Stimulated activated CD4-positive, alpha-beta T cell treated with anti-CD3 and anti-CD28 coated beads, TNF-alpha, amount 100 ng/mL, for 24 hours (primary cell): ENCODE measurements at places on chromosomes 12 and 14.

DNA sequence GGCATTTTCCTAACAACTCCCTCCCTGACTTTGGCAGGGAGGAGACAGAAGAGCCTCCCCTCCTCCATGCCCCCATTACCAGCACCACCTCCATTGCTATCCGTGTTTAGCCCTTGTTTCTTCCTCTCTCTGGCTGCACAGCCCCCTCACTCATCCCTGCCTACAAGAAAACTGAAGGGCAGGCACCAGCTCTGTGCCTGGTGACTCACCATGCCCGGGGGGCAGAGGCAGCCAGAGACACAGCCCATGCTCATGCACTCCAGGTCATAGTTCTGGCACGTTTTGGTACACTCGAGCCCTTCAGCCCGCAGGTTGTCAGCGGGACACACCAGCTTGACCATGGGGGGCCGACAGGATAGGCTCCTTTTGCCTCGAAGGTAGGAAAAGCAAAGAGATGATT, 80.4 kb downstream of the VWF start:
- DNase-seq = no peak

DNA sequence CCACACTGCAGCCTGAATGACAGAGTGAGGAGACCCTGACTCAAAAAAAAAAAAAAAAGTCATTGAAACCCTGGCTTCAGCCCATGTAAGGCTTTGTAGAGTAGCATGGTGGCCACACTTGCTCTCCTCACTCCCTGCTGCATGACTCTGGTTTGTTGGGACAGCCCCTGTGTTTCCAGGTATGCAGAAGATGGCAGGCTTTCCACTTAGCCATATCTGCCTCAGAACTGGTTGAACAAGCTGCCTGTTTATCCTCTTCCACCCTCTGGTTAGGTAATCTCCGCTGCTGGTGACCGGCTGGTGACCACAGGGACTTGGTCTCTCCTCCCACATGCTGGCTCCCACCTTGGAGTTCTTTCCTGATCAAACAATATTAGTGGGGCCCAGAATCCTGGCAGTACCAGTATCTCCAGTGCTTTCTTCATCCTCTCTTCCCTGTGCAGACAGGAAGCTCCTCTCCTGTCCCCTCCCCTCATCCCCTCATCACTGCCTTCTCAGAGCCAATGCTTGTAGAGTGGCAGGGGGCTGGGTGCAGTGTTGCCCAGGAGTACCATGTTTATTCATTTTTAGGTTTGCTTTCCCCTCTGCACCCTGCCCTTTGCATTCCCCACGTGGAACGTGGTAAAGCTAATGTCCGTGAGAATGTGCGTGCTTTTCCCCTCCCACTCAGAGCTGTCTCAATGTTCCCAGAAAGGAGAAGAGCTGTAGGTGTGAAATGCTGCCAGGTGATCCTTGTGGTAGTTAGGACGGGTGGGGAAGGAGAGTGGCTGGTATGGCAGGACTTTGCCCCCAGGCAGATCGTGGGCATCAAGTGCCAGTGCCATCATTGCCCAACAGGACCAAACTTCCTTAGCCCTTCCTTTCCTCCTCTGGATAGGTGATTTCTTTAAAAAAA, 11.3 kb downstream of the ABHD12B start:
- no peak for DNase-seq

DNA sequence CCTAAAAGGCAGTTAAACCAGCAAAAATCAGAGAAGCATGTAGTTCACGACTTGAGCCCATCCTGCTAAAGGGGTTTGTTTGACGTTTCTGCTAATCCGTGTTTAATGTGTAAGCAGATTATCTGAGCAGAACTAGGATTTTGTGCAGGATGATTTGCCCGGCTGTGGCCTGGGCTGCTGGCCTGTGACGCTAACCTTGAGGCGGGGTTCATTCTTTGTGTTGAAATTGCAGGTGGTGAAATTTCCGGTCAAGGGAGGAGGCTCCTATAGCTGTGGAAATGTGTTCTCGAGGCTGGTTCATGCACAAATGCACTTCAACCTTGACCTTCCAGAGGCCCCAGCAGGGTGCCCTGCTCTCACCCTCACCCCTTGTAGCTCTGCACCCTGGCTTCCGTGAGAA, 63.7 kb downstream of the SLC24A4 start:
- no peak for DNase-seq

- no peak for DNase-seq
Observed at GRCh38 chr14:91654836-91655235, 77.0 kb downstream of the CATSPERB start.

DNA sequence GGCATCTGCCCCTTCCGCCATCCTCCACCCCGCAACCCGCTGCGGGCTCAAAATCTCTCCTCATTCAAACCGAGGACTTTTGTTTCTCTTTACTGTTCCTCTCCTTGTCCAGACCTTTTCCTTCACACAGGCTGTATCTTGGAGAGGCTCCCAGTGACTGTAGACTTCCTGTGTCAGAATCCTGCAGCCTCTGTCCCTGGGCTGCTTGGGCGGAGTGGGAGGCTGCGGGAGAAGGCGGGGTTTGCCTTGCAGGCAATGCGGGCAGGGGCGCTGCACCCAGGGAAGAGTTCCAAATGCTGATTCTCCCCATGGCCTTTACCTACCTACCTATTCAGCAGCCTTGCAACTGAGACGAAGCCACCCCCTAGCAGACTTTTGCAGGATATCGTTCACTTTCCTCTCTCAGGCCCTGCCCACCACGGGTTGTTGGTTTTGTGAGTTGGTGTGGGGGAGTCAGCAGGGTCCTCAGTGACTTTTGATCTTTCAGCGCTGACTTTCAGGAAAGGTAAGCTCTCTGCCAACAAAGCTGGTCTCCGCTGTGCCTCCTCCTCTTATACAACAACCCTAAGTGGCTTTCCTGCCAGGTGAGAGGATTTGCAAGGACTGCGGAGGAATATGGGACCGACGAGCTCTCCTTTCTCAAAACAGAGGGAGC, 79.0 kb upstream of the KCNA1 start:
- no peak for DNase-seq

DNA sequence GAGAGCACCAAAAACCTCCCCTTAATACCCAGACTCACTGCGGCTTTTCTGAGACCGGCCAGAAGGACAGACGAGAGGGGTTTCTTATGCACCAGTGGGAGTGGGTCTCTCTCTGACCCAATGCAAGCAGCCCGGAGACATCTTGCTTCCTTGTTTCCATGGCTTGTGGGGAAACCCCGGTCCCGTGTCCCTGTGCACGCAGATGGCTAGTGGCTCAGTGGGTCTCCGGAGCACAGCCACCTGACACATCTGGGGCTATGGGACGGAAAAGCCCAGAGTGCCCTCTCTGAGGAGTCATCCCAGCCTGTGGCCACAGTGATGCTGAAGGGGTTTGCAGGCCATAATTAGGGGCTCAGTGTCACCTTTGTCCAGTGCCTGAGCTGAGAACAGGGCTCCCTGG, 197.6 kb downstream of the PHETA1 start:
- DNase-seq = no peak

GRCh38 chr12:66573605-66574004, 105.3 kb downstream of the GRIP1 start:
- DNase-seq = no peak
